ENCODE measurements at places on chromosomes 12 and 14.

DNA sequence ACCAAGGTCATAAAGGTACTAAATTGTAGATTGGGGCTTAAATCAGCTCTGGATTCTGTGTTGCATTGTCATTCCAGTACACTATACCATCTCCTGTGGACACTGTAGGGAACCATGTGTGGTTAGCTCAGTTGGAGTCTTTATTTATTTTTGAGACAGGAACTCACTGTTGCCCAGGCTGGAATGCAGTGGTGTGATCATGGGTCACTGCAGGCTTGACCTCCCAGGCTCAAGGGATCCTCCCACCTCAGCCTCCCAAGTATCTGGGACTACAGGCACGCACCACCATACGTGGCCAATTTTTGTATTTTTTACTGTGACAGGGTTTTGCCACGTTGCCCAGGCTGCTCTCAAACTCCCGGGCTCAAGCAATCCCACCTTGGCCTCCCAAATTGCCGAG is 6.7 kb downstream of the PAPOLA start:
- H3K27ac ChIP-seq, result no peak overlapping the region
- H3K27me3 ChIP-seq, result no peaks in the 10 kb centered on the region
- no peak overlapping the region for H3K4me3 ChIP-seq
- H3K36me3 ChIP-seq, result no peaks in the 10 kb centered on the region

DNA sequence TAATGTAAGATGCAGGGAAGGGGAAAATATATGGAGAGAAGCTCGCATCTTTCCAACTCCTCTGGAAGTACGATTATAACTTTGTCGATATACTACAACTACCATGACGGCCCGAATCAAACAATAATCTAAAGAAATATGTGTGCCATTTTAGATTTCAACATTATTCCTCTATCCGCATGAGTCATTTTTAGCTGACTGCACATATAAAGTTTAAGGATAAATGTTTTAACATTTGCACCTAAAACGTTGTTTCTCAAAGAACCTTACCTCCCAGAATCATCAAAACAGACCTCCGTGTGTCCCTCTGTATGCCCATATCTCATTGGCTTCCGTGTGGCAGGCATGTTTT is 482 bp downstream of the WDHD1 start:
- no peak for DNase-seq
- peak overlapping the region; percentile 79 for H3K4me3 ChIP-seq
- peak overlapping the region; percentile 87 for H3K27ac ChIP-seq
- peaks cover 9% of the 10 kb centered on the region for H3K4me1 ChIP-seq
- no peaks in the 10 kb centered on the region for H3K36me3 ChIP-seq
- no peaks in the 10 kb centered on the region for H3K27me3 ChIP-seq

DNA sequence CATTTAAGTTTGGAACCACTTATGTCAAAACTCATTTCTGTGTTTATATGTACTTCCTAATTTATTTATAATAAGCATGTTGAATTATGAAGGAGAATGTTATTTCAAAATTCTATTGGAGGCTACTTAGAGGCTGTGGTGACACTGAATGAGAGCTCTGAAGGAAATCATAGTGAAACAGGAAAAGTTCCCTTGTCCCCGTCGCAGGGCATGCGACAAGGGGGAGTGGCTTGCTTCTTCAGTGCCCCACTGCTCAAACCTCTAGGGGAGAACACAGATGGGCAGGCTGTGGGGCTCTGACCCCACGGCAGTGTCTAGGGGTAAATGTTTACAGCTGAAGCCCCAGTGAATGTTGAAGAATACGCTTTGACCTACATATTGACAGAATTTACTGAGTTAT is 261.9 kb downstream of the RAD51B start:
- no peaks in the 10 kb centered on the region for H3K4me1 ChIP-seq
- no peak overlapping the region for H3K4me3 ChIP-seq
- DNase-seq, result no peak
- no peaks in the 10 kb centered on the region for H3K36me3 ChIP-seq

- no peak overlapping the region for H3K27ac ChIP-seq
- no peak overlapping the region for H3K4me3 ChIP-seq
- peaks cover 41% of the 10 kb centered on the region for H3K4me1 ChIP-seq
- DNase-seq, result peak; percentile 3
- no peaks in the 10 kb centered on the region for H3K27me3 ChIP-seq
These were observed 2.1 kb upstream of the SLC11A2 start for GRCh38 chr12:51028126-51028812.

DNA sequence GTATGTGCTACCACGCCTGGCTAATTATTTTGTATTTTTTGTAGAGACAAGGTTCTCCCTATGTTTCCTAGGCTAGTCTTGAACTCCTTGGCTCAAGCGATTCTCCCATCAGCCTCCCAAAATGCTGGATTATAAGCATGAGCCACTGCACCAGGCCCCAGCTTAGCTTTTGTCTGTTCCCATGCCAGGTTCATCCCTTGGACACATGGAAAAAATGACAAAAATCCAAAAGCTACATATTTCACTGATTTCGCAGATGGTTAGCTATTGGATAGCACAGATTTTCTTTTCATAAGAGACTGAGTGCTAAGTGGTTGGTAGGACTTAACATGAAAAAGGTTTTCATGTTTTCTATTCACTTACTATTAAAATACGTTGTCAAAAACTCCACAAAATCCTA is 286.6 kb upstream of the KITLG start:
- no peaks in the 10 kb centered on the region for H3K27me3 ChIP-seq
- DNase-seq, result no peak
- no peaks in the 10 kb centered on the region for H3K36me3 ChIP-seq
- no peak overlapping the region for H3K27ac ChIP-seq
- H3K4me3 ChIP-seq, result no peak overlapping the region

DNA sequence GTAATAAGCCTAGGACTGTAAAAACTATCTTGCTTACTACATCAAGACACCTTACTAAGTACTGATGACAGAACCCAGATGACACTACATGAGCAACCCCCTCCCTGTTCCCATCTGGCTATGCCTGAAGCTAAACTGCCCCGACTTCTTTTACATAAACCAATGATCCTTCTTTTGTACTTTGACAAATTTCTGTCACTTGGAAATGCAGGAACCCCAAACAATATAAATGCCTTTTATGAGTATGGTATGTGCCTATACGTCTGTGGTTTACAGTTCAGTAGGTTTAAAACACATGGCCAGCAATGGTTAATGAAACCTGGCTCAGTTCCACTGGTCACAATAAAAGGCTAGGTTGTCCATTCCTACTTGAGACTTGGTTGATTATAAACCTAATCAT is 6.1 kb downstream of the SYCP3 start:
- no peak for DNase-seq
- H3K27ac ChIP-seq, result no peak overlapping the region
- no peaks in the 10 kb centered on the region for H3K36me3 ChIP-seq
- H3K4me1 ChIP-seq, result no peaks in the 10 kb centered on the region

DNA sequence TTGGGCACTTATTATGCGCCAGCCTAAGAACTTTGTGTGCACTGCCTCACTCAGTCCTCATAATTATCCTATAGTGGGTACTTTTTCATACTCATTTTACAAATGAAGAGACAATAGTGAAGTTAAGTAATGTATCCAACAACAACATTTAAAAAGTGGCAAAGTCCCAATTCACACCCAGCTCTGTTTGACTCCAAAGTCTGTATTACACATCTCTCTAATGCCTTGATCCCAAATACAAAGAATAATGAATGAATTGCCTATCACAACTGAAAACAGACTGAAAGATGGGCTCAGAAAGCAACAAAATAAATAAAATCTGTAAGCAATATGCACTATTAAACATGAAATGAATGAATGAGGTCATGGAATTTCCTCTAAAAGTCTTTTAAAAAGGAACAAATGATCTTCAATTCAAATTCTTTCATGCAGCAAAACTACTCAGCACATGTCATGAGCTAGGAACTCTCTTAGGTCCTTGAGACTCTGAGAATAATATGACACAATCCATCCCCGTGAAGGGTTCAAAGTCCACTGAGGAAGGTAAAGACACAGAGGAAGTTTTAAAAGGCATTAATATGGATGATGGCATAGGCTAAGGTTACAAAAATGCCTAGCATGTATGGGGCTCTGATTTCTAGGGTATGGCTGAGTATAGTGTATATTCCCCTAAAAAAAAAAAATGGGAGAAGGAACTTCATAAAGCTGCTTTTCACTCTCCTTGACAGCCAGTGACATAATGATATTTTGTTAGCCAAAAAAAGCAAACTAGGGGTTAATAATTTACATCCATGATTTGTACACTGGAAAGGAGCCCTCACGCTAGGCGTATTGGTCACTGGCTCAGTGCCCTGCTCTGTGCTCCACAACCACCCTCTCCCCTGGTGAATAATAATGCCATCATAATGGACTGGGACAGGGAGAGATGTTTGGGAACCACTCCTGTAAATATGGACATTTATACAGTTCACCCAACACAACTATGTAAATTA is 103.4 kb downstream of the SLC2A13 start:
- DNase-seq, result no peak
- H3K27ac ChIP-seq, result no peak overlapping the region
- H3K4me1 ChIP-seq, result no peaks in the 10 kb centered on the region
- no peak overlapping the region for H3K4me3 ChIP-seq

DNA sequence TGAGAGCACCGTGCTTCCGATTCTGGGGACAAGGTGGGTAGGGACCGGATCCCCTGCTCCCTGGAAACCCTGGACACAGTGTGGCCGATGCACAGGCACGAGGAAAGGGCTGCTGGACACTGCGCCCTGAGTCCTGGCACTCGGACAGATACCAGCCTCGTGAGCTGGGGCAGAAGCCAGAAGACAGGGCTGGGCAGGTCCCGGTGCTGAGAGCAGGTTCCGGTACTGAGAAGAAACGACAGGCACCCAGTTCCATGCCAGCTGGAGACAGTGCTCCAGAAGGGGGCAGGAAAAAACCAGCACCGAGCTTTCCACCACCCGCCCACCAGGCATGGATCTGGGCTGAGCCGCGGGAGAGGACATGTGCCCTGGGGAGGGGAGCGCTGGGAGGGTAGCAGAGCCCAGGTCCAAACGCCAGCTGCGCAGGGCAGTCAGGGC is 6.5 kb downstream of the XRCC3 start:
- H3K4me3 ChIP-seq, result no peak overlapping the region
- peaks cover 4% of the 10 kb centered on the region for H3K36me3 ChIP-seq
- peaks cover 12% of the 10 kb centered on the region for H3K4me1 ChIP-seq
- no peak for DNase-seq
- no peaks in the 10 kb centered on the region for H3K27me3 ChIP-seq
- H3K27ac ChIP-seq, result no peak overlapping the region

DNA sequence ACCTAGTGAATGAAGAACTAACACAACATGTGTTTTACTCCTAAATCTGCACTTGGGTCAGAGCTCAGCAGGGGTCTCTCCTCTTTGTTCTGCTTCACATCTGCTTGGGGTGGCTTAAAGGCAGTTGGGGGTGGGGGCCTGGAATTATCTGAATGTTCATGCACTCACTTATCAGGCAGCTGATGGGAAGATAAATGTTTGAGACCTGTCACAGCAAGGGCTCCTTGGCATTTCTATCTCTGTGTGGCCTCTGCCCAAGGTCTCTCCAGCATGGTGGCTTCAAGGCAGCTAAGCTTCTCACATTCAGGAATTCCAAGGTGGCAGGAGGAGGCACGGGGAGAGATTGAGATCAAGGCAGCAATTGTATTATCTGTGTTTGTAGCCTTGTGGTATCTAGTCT is 6.4 kb upstream of the HMGA2 start:
- no peaks in the 10 kb centered on the region for H3K36me3 ChIP-seq
- no peak overlapping the region for H3K4me3 ChIP-seq
- H3K27me3 ChIP-seq, result peaks cover 8% of the 10 kb centered on the region
- H3K27ac ChIP-seq, result no peak overlapping the region

- no peaks in the 10 kb centered on the region for H3K36me3 ChIP-seq
- DNase-seq, result no peak
- no peak overlapping the region for H3K27ac ChIP-seq
- no peak overlapping the region for H3K4me3 ChIP-seq
These were observed 3.3 kb downstream of the FAR2 start for GRCh38 chr12:29152223-29152868.

DNA sequence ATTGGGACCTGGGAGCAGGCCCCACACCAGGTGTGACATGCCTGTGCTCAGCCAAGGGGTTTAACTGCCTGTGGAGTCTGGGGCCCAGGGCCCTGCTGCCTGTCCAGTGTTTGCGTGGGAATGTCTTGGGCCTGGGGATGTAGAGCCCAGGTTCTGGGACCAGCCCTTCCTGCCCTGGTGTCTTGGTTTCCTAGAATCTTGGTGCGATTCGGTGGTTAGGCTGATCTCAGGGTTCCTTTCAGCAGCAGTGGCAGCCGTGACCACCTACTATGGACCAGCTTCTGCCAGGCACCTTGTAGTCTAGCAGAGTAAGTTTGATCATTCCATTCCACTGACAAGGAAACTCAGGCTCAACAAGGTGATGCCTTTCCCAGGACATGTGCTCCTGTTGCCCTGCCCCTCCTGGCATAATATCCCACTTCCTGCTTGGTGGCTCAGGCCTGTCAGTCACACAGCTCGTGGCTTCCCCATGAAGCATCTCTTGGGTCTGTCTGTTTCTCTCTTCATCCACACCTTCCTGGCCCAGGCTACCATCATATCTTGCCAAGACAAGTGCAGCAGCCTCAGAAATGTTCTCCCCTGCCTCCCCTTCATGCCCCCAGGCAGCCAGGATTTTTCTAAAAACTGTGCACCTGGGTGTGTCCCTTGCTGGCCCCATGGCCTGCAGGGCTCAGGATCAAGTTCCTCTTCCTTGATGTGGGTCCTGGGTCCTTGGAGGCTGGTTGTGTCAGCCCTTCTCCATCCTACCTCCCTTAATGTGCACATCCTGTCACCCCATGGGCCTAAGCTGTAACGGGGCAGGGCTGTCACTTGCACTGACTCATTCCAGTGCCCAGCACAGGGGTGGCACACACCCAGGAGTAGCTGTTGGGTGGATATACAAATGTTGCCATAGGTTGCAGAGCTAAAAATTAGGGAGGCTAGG is 101.6 kb downstream of the SLC25A47 start:
- DNase-seq, result no peak
- H3K4me3 ChIP-seq, result no peak overlapping the region
- no peaks in the 10 kb centered on the region for H3K36me3 ChIP-seq

All from CD4-positive, alpha-beta T cell (primary cell).